ENCODE measurements at places on chromosomes 1 and 21.

- DNase-seq, result no peak
These were observed 1.6 kb downstream of the TMEM50B start for GRCh38 chr21:33478182-33478581.

DNA sequence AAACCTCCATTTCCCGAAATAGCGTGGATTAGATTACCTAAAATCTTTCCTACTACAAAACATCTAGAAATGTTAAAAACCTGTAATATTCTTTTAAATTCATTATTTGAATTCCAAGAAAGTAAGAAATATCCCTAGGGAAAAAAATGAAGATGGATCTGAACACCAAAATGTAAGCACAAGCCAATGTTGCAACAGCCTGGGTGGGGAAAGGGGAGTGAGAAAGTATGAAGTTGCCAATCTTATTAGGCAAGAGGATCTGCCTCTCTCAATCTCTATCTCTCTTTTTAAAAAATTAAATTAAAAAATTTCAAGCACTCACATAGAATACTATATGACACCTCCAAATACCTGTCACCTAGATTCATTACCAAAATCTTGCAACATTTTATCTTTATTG, 74.9 kb upstream of the IRF2BP2 start:
- DNase-seq, result no peak

- no peak for DNase-seq
These were observed 8.8 kb upstream of the CAMK2N1 start for GRCh38 chr1:20494609-20495311.

GRCh38 chr21:29582855-29583254, 284.1 kb downstream of the BACH1 start:
- DNase-seq, result no peak

GRCh38 chr1:56360021-56360420, 219.3 kb downstream of the PLPP3 start:
- no peak for DNase-seq

Measured in GF-D8 (cell line).